Cerebellum (tissue), 4 donors: ENCODE measurements at places on chromosomes 5 and 9.

DNA sequence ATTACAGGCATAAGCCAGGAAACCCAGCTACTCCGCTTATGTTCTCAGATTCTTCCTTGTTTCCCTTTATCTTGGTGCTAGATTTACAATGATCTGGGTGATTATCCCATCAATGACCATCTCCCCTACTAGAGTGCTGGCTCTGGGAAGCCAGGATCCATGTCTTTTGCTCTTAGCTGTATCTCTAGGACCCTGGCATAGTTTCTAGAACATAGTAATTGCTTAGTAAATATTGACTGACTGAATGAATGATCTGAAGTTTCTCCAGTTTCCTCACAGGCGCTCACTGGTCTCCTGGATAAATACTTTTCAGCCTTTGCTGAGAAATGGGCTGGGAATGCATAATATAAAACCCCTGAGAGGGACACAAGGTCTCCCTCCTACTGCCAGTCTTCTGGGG is 60.0 kb upstream of the KLF9 start:
- no peak for DNase-seq

- peak; percentile 82 for DNase-seq
Measured at GRCh38 chr9:14251154-14252071, 62.5 kb downstream of the NFIB start.

DNA sequence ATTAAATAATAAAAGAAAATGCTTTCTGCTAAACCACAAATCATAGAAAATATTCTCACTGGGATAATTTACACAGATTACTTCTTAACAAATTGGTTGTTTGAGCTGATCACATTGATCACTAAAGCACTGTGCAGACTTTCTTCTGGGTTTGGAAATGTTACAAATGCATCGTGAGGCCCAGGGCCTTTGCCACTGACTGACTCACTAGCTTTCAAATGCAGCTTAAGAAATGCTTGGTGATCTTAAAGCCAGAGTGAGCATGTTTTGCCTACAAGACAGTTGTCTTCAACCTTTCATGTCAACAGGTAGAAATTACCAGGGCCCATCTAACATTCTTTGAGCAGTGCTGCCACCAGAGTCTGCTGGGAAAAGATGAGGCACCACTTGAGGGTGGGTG is 252.3 kb upstream of the ADRA1B start:
- DNase-seq, result no peak

DNA sequence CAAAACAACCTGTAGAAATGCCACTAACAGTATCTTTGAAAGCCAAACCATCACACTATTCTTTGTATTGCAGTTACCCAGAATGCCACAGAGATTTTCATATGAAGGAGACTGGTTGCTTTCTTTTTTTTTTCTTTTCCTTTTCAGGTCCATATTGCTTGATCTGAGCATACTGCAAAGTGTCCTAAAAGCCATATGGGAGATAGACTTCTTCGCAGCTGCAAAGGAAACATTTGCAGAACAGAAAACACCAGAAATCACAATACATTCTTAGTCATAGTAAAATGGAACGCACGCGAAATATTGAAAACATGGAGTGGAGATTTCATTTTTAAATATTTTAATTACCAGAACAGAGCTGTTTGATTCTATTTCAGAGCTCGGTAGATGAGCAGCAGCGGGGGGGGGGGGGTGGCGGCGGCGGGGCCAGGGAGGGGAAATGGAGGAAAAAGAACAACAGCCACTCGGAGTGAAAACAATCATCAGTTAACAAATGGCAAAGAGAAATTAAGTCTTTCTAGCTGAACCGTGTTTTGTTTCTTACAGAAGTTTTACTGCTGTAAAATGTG is 284.1 kb downstream of the NFIB start:
- no peak for DNase-seq

DNA sequence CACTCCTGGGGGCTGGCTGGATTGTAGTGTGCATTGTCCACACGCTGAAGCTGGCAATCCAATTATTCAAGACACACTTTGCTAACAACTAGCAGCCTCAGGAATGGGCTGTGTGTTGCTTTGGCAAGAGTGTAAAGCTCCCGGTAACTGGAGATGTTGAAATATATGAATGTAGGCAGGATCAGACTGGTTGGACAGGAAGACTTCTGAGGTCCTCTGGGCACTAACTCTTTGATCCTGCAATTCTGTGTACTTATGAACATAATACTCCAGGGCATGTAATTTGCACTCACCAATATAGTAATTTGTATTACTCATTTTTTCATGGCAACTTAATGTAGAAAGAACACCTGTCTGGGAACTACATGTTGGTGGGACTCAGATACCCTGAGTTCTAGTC is 106.7 kb upstream of the SLC28A3 start:
- no peak for DNase-seq

DNA sequence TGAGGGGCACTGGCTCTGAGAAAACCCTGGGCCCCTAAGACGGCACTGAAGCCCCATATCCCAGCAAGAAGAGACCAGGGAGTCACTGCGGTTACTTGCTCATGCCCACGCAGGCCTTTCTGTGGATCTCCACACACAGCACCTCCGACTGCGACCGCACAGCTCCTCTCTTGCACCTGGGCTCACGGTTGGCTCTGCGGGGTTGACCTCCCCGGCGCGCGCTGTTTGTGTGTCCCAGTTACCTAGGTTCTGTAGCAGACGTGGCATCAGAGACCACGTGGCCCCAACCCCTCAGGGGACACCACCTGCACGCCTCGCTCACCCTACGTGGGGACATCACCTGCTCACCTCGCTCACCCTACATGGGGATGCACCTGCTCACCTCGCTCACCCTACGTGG is 12.7 kb downstream of the LPCAT1 start:
- no peak for DNase-seq
